NCI-H510A (cell line): ENCODE measurements at places on chromosomes 2 and 18.
A peak's percentile ranks its signal among the peaks of the same experiment; 100 is the strongest.

DNA sequence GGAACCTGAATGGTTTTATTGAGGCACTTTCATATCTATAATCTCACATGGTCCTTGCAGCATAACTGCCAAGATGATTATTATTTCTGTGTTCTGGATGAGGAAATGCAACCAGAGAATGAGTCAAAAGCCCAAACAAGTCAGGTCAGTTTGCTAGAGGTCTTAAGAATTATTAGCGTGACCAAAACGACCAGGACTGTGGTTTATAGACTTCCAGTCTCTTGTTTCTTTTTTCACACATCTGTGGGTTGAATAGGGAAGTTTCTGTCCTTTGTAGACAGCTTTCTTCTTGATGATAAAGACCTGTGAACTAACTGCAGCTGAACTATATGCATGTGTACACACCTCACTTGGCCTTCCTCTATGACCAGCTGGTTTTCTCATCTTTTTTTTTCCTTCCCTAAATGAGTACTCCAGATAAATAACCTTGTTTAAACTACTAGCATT lies 13.9 kb downstream of the ADAM23 start:
- DNase-seq = no peak

- DNase-seq = no peak
These were observed 34.7 kb downstream of the RASGRP3 start for GRCh38 chr2:33511141-33511540.

DNA sequence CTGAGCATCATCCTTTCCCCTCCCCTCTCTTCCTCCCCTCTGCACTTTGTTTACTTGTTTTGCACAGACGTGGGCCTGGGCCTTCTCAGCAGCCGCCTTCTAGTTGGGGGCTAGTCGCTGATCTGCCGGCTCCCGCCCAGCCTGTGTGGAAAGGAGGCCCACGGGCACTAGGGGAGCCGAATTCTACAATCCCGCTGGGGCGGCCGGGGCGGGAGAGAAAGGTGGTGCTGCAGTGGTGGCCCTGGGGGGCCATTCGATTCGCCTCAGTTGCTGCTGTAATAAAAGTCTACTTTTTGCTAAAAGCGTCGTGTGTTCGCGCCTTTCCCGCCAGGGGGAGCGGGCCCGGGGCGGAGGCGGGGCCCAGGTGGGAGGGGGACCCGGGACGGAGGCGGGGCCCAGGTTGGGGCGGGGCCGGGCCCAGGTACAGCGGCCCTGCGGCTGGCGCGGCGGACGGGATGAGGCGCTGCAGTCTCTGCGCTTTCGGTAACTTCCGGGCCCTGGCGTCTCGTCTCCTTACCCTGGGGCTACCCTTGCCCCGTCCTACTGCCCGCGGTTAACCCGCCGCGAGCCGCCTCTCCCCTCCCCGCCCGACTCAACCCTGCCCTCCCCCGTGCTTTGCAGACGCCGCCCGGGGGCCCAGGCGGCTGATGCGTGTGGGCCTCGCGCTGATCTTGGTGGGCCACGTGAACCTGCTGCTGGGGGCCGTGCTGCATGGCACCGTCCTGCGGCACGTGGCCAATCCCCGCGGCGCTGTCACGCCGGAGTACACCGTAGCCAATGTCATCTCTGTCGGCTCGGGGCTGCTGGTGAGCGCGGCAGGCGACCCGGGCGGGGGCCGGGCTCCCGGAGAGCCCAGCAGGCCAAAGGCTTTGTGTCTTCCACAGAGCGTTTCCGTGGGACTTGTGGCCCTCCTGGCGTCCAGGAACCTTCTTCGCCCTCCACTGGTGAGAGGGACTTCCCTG lies at the start of gene KRTCAP3:
KRTCAP3 (plus strand) TSS at position 424 of the 962 bp plus-strand sequence; CDS start at position 456, 32 bp downstream.
- peak; percentile 79 for DNase-seq

- DNase-seq = no peak
These were observed 12.0 kb upstream of the GALM start for GRCh38 chr2:38653715-38654527.

- no peak for DNase-seq
These were observed 77.7 kb downstream of the MAP2 start for GRCh38 chr2:209501579-209501978.

- DNase-seq = no peak
These were observed 58.2 kb downstream of the KIAA1328 start for GRCh38 chr18:36887114-36887513.

GRCh38 chr2:24410976-24411375 lies 50.6 kb upstream of the ITSN2 start:
- no peak for DNase-seq
